ENCODE measurements at places on chromosomes 4 and X. TPM values are rescaled to one million over a fixed set of nuclear protein-coding genes. Genes with fewer than 3 reads are reported as not detected.

- no peak for DNase-seq
These were observed 1350.0 kb downstream of the ADGRL3 start for GRCh38 chr4:62550121-62550520.

GRCh38 chrX:37995428-37995827 is 10.9 kb upstream of the SYTL5 start:
- no peak for DNase-seq

- DNase-seq: no peak
These were observed 37.7 kb downstream of the MTTP start for GRCh38 chr4:99612281-99612680.

DNA sequence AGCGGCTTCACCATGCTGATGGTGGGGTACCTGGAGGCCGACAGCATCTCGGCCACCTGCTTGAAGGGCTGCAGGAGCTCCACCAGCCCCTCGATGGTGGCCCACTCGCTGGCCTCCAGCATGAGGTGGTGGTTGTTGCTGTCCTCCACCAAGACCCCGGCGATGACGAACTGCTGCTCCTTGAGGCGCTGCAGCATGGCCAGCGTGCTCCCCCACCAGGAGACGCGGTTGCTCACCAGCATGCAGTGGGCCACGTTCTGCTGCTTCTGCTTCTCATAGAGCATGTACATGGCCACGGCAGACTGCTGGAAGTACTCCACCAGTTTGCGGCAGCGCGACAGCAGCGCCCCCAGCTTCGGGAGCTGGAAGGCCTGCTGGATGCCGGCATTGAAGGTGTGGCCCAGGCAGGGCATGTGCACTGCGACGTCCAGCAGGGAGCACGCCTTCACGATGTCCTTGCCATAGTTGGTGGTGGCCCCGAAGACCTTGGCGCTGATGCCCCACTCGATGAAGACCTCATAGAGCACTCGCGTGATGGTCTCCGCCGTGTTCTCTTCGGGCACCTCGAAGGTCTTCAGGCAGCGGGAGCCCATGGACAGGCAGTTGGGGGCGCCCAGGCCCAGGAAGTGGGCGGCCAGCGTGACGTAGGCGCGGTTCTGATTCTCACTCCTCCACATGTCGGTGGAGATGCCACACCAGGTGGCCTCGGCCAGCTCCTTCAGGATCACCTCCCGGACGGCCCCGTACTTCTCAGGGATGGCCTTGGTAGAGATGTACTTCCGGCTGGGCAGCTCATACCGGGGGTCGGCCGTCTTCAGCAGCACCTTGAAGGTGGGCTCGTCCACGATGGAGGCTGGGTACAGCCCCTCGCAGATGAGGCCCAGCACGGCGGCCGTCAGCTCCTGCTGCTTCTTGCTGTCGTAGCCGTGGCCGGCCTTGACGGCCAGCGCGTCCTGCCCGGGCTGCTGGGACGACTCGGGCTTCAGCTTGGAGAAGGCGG is 11.0 kb downstream of the DHRSX start:
- no peak for DNase-seq

DNA sequence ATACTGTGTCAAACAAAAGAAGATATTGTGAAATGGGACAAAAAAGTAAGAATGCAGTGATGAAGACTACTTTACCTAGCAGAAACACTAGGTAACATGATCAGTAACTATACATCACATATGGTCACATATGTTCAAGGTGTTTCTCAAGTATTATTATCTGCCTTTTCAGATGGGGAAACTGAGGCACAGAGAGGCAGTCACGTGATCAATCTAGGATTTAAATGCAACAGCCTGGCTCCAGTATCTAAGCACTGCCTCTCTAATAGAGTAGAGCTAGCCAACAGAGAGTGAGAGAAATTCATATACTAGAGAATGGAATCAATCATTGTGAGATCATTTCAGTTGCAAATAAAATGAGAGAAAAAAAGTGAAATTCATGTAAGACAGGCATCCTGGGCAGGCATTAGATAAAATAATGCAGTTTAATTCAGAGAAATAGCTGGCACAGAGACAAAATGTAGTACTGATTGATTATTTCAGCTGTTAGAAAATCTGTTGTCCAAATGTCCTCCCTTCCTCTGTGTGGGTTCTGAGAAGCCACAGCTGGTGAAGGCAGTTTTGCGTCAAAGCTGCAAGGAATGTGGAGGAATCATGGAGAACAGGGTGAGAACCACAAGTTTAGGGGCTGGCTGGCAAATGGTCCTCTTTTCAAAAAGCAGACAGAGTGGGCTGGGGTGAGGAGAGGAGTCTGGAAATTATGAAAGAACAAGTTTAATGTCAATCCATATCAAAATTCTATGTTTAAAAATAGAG is 26.0 kb downstream of the SMIM43 start:
- no peak for DNase-seq

DNA sequence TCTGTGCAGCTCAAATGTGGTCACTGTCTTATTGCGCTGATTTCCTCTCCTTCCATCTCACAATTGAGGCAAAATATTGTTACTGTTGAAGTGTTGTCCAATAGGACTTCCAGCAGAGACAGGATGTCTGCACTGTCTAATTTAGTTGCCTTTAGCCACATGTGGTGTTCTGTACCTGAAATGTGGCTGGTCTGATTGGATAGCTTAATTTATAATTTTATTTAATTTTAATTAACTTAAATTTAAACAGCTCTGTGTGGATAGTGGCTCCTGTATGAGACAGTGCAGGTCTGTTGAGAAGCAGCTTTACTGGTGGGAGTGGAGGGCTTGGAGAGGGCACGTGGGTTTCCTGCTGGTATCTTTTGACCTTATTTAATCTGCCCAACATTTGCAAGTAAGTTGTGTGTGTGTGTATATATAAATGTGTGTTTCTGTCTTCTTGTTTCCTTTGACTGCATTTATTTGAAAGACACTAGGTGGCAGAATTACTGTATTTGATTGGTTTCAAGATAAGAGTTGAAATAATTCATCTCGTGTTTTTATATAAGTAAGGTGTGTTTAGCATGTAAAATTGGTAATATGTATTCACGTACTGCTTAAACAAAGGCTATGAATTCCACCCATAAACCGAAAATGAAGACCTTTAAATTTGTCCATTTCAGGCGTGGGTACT is 55.3 kb upstream of the MSANTD1 start:
- DNase-seq: no peak

ARR3 gene
- total RNA-seq: not detected

DMRTC1B gene
- total RNA-seq: 0.20 TPM
